Karpas-422 (cell line): ENCODE measurements at places on chromosomes 6 and 20.

- no peak overlapping the region for H3K4me3 ChIP-seq
- no peak for DNase-seq
- H3K27ac ChIP-seq: no peak overlapping the region
- H3K4me1 ChIP-seq: peaks cover 8% of the 10 kb centered on the region
- no peaks in the 10 kb centered on the region for H3K27me3 ChIP-seq
Measured at GRCh38 chr6:149995971-149996370, 29.4 kb downstream of the RAET1L start.

- DNase-seq: no peak
- H3K4me3 ChIP-seq: peak overlapping the region; percentile 48; the same call in 1 of the 2 replicates
Measured at GRCh38 chr6:170291271-170292110, 613 bp upstream of the DLL1 start.

DNA sequence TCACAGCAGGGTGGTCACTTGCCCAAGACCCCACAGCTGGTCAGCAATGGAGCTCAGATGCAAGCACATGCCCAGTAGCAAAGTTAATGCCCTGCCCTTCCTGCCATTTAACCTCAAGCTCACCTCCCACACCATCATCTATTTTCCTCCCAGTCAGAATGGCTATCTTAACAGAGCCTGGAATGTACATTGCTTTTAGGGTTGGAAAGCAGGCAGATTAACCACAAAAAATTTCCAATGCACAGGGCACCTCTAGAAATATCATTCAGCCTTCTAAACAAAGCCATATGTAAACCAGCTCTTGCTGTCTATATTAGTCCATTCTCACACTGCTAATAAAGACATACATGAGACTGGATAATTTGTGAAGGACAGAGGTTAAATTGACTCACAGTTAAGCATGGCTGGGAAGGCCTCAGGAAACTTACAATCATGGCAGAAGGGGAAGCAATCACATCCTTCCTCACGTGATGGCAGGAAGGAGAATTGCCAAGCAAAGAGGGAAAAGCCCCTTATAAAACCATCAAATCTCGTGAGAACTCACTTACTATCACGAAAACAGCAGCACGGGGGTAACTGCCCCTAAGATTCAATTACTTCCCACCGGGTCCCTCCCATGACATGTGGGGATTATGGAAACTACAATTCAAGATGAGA lies 106.9 kb downstream of the FYN start:
- peak overlapping the region; percentile 53; the same call in 1 of the 2 replicates for H3K4me3 ChIP-seq
- 0 out of 2 replicates have a peak, but pooled peaks cover 3% of the 10 kb centered on the region for H3K36me3 ChIP-seq
- peak overlapping the region; percentile 96 for H3K27ac ChIP-seq
- DNase-seq: no peak

DNA sequence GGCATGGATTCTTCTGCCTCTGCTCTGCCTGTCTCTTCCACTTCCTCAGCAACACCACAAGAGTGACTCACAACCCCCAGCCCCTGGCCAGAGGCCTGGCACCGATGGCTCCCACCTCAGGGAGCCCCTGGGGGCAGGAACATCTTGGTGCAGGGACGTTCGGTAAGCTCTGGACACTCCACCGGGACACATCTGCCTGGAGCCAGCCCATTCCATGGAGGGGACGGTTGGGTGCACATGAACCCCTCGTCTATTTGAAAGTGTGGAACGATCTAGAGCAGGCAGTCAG lies 246.5 kb downstream of the ERMARD start:
- H3K4me3 ChIP-seq: no peak overlapping the region
- no peak overlapping the region for H3K27ac ChIP-seq
- H3K36me3 ChIP-seq: no peaks in the 10 kb centered on the region
- DNase-seq: no peak
- no peaks in the 10 kb centered on the region for H3K4me1 ChIP-seq

DNA sequence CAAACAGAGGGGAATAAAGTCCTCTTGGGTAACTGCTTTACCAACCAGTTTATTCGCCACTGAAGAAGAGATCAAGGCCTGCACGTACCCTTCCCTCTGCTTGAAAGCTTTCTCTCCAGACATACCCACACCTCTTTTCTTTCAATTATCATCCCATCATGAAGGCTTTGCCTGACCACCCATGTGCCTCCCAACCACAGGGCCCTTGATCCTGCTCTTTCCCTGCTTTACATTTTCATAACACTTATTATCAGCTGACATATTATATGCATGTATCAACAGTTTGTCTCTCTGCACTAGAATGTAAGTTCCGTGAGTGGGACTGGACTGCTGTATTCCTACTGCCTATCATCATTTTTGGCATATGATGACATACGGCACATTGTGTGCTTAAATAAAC lies 20.9 kb upstream of the RPN2 start:
- no peak overlapping the region for H3K4me3 ChIP-seq
- no peak for DNase-seq
- no peaks in the 10 kb centered on the region for H3K4me1 ChIP-seq
- H3K36me3 ChIP-seq: no peaks in the 10 kb centered on the region
- H3K27me3 ChIP-seq: no peaks in the 10 kb centered on the region
- no peak overlapping the region for H3K27ac ChIP-seq

- DNase-seq: no peak
- no peak overlapping the region for H3K27ac ChIP-seq
- no peaks in the 10 kb centered on the region for H3K4me1 ChIP-seq
- no peaks in the 10 kb centered on the region for H3K36me3 ChIP-seq
- H3K27me3 ChIP-seq: no peaks in the 10 kb centered on the region
Measured at GRCh38 chr20:6053064-6053775, 640 bp downstream of the LRRN4 start.
